ELF-1 (cell line): ENCODE measurements at places on chromosomes 5 and 9.

DNA sequence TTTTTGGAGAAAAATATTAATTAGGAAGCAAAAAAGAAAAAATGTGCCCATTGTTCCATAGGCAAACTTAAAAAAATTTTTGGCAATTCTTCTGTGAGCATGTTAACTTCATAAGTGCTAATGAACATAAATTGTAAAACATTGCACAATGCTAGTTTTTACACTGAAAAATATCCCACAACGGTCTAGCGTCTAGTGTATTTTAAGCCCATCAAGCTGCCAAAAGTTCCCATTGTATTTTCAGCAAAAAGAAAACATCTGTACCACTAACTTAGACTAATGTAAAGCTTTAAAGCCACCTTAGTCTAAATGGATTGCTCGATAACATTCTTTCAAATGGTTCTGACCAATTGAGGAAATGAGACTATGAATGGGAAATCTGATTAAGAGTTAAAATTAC lies 2.8 kb downstream of the NR6A1 start:
- DNase-seq = no peak

DNA sequence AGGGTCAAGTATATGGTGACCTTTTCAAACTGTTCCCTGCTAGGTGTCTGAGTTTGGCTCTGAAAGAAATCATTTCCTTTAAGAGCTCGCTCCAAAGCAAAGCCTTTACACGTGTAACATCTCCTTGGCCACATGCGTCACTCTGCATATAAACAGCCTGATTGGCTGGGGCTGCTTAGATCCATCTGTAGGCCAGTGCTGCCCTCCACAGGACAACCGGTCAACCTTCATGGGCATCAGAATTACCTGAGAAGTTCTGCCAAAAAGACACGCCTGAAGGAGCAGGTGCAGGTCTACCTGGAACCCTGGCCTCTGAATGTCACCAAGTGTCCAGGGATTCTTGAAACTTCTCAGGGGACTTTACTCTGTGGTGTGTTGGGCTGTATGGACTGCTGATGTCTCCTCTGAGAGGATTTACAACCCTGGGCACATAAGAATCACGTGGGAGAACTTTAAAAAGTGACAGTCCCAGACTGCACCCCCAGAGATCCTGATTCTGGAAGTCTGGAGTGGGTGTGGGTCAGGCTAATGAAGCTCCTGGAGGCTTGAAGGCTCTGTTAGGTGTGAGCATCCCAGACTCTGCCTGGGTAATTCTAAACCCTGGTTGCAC lies 497.6 kb downstream of the GADD45G start:
- DNase-seq = peak; percentile 81

DNA sequence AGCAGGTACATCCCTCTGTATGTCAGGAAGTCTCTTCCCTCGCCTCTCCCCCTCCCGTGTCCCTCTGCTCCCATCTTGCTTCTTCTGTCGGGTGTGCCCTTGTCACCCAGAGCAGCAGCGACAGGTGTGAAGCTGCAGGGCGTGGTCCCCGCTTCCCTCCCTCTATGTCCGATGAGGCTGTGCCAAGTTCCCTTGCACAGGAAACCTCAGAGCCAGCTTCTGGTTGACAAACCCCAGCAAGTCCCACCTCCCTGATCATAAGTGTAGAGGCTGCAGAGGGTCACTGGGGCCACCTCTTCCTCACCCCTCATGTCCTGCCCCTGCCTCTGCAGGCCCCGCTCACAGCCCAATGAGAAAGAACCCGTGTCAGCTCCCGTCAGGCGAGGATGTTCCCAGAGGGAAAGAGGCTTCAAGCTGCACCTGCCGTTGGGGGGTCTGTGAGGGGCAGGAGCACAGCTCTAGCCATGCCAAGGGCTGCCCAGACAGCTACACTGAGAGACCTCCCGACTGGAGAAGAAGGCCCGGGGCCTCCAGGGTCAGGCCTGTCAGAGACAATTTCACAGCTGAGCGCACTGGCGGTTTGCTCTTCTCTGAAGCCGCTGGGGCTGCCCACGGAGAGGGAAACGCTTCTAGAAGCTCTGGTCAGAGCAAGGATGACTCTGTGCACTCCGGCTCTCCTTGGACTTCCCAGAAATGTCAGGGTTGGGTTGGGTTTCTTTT lies 73.3 kb downstream of the AK8 start:
- DNase-seq = no peak

- DNase-seq = no peak
Measured at GRCh38 chr9:74639112-74639511, 142.0 kb downstream of the RORB start.

GRCh38 chr5:75526070-75526469 lies 14.4 kb downstream of the POLK start:
- no peak for DNase-seq

- no peak for DNase-seq
Measured at GRCh38 chr5:11898-12297, 80.1 kb upstream of the PLEKHG4B start.

DNA sequence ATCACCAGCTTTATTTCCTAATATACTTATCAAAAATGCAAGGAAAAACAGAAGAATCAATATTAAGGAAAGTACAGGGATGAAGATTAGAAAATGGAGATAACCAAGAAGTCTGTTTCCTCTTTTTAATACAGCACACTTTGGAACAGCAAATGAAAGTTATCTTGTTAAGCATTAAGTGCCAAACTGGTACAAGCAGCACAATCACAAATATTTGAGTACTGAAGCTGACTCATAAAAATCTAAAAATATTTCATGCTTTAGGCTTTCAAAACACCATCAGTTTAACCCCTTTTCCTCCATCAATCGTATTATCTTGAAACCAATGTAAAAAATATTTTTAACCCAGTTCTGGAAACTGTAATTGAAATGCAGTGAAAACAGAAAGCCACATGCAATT lies 2.7 kb downstream of the FBXW11 start:
- DNase-seq = no peak

DNA sequence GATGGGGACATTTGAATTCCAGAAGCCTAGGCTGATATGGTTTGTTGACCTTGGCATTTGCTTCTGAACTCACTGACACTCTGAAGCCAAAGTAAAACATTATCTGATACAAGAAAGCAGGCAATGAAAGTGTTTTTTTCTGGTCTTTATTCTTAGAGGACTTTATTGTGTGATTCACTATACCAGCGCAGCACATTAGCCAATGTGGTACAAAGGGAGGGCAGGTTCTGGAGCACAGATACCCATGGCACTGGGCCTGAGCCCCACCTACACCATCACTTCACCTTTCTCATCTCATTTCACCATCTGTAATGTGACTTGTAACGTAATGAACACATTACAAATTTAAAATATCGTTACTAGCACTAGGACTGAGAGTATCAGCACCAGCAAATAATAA lies 89.7 kb upstream of the ZNF366 start:
- DNase-seq = no peak

DNA sequence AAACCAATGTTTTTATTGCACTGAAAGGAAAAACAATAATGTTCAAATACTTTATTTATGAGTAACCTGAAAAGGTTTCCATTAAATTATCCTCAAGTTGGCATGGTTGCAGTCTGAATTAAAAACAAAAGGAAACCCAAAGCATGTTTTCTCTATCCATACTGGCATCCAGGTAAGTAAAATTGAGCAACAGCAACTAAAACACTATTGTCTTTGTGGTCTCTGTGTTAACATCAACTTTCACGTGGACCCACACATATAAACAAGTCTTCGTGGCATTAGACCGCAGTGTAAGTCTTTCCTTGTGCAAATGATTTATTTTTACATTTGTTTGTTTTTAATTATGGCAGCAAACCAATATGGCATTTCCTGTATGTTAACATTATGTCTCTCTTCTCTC lies 757.6 kb downstream of the SEMA5A start:
- DNase-seq = no peak

DNA sequence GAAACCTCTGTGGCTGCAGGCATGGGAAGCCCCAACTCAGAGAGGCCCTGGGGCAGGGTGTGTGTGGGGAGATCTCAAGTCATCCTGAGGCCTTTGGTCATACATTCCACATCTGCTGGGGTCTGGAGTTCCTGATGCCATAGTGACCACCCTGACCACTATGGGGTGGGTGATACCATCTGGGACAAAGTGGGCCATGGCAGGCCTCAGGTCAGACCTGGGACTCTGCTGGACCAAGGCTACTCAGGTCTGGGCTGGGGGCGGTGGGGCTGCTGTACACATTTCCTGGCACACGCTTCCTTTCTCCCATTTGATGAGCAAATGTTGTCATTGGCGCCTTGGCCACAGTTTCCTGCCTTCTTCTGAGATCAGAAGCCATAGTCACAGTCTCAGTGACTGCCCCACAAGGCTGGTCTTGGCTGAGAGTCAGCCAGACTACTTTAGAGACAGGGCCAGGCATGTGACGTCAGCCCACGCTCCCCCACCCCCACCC lies 15.1 kb upstream of the ACSL6 start:
- no peak for DNase-seq

- DNase-seq = no peak
Measured at GRCh38 chr5:129670957-129671500, 76.9 kb upstream of the MINAR2 start.

DNA sequence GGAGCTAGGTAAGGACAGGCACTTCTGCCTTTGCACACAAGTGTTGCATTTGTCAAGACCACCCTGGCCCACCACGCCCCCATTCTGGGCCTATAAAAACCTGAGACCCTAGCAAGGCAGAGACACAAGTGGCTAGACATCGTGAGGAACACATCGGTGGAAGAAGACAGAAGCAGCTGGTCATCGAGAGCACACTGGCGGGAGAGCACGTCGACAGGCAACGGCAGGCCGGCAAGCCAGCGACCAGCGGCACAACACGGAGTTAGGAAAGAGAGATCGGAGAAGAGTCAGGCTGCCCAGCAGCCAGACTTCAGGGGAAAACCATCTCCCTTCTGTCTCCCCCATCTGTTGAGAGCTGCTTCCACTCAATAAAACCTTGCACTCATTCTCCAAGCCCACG lies 76.1 kb downstream of the HRH2 start:
- DNase-seq = no peak

- no peak for DNase-seq
Measured at GRCh38 chr5:95866435-95867040, 44.0 kb upstream of the GLRX start.

DNA sequence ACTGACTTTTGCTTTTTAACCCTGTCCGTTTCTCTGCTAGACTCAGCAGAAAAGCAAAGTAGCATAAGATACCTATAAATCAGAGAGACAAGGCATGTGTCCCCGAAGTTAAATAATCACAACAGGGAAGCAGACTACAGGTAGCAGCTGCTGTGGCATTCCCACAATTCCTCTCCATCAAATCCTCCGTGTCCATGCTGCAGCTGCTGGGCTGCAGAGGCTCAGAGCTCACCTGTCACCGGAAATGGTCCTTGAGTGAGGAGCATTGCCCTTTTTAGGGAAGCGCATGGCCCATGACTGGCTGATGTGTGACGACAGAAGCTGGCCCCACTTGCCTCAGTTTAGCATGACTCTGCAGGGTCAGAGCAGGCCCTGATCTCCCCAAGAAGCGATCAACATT lies 125.0 kb downstream of the MSX2 start:
- no peak for DNase-seq

DNA sequence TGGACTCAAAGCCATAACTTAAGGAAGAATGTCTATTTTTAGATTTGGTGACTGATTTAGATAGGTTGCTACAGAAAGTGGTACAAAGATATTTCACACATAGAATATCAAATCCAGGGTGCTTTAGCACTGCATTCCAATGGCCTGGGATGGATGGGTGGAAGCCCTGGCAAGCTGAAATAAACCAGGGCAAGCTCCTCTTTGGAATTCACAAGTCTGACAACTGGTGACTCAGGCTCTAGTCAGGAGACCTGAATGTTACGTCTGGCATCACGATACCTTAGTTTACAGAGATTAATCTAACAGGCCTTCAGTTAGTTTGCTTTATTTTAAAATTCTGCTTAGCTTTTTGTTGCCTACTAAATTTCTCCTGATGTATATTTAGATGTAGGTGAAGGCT lies 144.0 kb downstream of the TMC1 start:
- DNase-seq = peak; percentile 31

DNA sequence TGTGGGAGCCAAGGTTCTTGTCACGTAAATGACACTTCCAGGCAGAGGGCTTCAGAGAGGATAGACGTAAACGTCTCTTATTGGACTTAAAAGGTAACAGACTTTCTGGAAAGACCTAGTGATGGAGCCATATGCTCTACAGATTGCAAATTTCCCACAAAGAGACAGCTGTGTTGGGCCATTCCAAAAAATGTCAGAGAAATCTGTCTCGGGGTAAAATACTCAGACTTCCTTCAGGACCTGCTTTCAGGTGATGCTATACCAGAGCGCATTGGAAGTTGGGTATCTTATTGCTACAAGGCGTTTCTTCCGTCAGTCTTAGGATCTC lies 29.2 kb downstream of the PROP1 start:
- no peak for DNase-seq

DNA sequence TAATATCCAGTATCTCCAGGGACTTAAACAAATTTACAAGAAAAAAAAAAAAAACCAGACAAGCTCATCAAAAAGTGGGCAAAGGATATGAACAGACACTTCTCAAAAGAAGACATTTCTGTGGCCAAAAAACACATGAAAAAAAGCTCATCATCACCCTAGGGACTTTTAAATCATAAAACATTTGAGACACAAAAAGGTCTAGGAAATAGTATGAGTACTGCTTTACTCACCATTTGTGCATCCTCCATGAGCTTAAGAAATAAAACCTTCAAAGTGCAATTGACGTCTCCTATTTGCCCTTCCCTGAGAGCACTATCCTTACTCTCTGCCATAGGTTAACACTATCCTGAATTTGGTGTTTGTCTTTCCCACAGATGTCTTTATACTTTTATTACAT lies 193.7 kb upstream of the NREP start:
- DNase-seq = no peak

- DNase-seq = no peak
Measured at GRCh38 chr9:354453-354852, 139.8 kb downstream of the DOCK8 start.

DNA sequence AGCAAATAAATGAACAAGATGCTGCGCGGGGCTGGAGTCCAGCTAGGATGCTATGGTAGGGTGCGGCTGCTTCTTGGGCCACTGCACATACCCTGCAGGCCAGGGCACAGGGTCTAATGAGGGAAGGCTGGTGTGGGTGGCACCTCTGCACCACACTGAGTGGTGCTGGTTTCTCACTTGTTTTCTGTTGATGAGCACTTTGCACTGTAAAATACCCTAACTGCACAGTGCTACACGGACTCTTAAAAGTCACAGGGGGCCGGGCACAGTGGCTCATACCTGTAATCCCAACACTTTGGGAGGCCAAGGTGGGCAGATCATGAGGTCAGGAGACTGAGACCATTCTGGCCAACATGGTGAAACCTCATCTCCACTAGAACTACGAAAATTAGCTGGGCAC lies 52.7 kb upstream of the DMRT1 start:
- no peak for DNase-seq

GRCh38 chr5:80254767-80255430 lies 949 bp downstream of the SERINC5 start:
- no peak for DNase-seq

DNA sequence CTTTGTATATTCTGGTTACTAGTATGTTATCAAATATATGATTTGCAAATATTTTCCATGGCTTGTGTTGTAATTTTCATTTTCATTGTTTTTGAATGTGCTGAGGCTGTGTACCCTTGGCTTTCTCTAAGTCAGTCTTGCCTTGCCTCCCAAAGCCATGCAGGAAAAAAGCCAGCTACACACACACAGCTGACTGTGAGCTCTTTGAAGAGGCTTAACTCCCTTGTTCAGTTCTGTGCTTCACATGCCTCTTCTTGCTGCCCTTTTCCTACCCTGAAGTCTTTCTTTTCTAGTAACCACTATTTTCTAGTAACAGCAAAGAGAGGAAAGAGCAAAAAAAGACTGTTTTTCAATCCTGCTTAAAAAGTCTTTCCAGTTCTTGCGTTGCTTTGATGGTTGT lies 53.9 kb downstream of the KCNN2 start:
- DNase-seq = no peak

GRCh38 chr5:74360535-74361210 lies 279.9 kb downstream of the ENC1 start:
- no peak for DNase-seq

- DNase-seq = no peak
Measured at GRCh38 chr9:76338418-76338817, 55.8 kb downstream of the RFK start.
